Urinary bladder (tissue), 4 donors: ENCODE measurements at places on chromosomes 1 and 21. TPM values are rescaled to one million over a fixed set of nuclear protein-coding genes. Genes with fewer than 3 reads are reported as not detected.

Gene MIXL1
- polyA plus RNA-seq: 0.05 TPM

Gene AGBL4
- 0.08 TPM for polyA plus RNA-seq

Gene JAM2
- 25.3 TPM for polyA plus RNA-seq

Gene EXTL1
- 0.58 TPM for polyA plus RNA-seq

Gene RHD
- not detected for polyA plus RNA-seq

Gene F5
- 1.1 TPM for polyA plus RNA-seq

Gene CELA2B
- polyA plus RNA-seq: not detected

Gene RGS16
- 5.9 TPM for polyA plus RNA-seq

Gene GDAP2
- 6.2 TPM for polyA plus RNA-seq

Gene HSPG2
- 514 TPM for polyA plus RNA-seq

Gene CELA3A
- polyA plus RNA-seq: 2.0 TPM

Gene ACTL8
- polyA plus RNA-seq: not detected

Gene UBE2Q1
- polyA plus RNA-seq: 39.1 TPM

Gene LRRN2
- 1.8 TPM for polyA plus RNA-seq

Gene PCSK9
- 0.09 TPM for polyA plus RNA-seq

Gene PRRX1
- polyA plus RNA-seq: 10.6 TPM

Gene ZFYVE9
- 13.1 TPM for polyA plus RNA-seq

Gene SEC16B
- 2.7 TPM for polyA plus RNA-seq

Gene LRRC3
- 4.1 TPM for polyA plus RNA-seq

Gene GBP4
- polyA plus RNA-seq: 10.1 TPM

Gene CAPN8
- polyA plus RNA-seq: 11.9 TPM

Gene SPATA46
- not detected for polyA plus RNA-seq

Gene GUCA2A
- not detected for polyA plus RNA-seq

Gene ZNHIT6
- 15.1 TPM for polyA plus RNA-seq

Gene APOBEC4
- polyA plus RNA-seq: not detected

Gene HES2
- polyA plus RNA-seq: 0.03 TPM

Gene CCDC28B
- 16.4 TPM for polyA plus RNA-seq

Gene MORC3
- polyA plus RNA-seq: 21.4 TPM

Gene LMOD1
- polyA plus RNA-seq: 731 TPM
